ENCODE measurements at places on chromosomes 13 and 19.

- DNase-seq: no peak
These were observed 59.0 kb downstream of the SERP2 start for GRCh38 chr13:44432650-44433049.

GRCh38 chr13:43009506-43009905 is 13.9 kb upstream of the DNAJC15 start:
- no peak for DNase-seq

- no peak for DNase-seq
These were observed 13.3 kb downstream of the KCTD15 start for GRCh38 chr19:33809960-33810359.

DNA sequence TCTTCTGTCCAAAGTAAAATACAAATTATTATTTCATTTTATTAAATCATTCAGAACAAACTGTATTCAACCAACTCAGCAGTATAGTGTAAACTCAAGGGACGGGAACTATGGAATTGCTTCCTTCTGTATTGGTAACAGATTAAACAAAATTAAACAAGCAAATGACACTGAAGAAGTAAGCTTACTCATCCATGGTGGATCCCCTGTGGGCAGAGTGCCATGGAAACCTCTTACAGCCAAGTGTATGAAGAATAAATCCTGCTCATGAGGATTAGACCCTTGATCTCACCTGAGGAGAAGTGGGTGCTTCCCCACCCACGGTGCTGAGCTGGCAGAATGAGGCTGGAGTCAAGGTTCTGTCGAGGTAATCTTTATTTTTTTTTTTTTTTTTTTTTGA is 18.0 kb upstream of the RFXAP start:
- no peak for DNase-seq

Data from Peyer's patch (tissue), 4 donors.